ENCODE measurements at places on chromosomes 1 and 21. TPM values are rescaled to one million over a fixed set of nuclear protein-coding genes. Genes with fewer than 3 reads are reported as not detected.
A peak's percentile ranks its signal among the peaks of the same experiment; 100 is the strongest.

DNA sequence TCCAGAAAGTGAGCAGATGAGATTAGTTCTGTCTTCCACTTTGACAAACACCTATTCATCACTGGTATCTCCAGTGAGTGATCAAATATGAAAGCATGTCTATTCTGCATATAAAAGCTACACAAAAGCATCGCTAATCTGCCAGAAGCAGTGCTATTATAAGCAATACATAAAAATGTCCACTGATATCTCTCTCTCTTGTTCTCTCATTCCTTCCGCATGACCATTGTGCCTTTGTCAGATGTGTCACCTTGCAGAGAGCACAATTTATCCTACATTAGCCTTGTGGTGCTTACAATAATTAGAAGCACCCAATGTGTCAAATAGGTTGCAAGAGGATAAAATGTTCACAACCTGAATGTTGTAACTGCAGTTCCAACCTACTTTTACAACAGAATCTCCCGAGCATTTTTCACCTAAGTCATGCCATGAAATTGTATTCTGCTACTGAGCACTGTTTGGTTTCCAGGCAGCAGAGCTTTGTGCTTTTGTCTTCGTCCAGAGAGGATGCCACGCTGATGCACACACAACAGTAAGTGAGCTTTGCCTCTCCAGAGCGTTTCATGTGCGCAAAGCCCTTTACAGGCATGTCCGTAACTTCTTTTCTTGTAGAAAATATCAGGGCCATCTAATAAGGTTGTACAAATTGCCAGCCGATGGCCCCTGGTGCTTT is 198.7 kb upstream of the PLD5 start:
- no peak for DNase-seq
- H3K4me1 ChIP-seq = no peaks in the 10 kb centered on the region
- H3K27ac ChIP-seq = no peak overlapping the region

The KRTAP7-1 gene
- not detected for total RNA-seq

The RGS8 gene
- not detected for total RNA-seq

GRCh38 chr1:10639775-10640578 is 156.5 kb downstream of the CASZ1 start:
- no peak for DNase-seq
- H3K27ac ChIP-seq = peak overlapping the region; percentile 25
- no peak overlapping the region for H3K4me3 ChIP-seq
- H3K4me1 ChIP-seq = peaks cover 41% of the 10 kb centered on the region

DNA sequence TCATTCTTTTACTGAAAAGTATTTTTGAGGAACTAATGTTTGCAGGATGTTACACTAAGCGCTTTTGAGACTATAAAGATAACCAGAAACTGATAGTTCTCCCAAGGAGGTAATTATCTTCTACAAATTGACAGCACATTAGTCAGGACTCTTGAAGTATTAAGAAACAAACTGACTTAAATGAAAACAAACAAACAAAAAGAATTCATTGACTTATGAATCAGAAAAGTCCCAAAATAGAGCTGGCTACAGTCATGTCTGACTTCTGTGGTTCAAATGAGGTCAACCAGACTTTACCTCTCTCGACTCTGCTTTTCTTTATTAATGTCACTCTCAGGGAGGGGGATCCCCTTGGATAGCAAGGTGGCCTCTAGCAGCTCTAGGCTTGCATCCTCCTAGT is 296.8 kb downstream of the TPR start:
- no peak for DNase-seq
- H3K27ac ChIP-seq = no peak overlapping the region
- H3K27me3 ChIP-seq = no peaks in the 10 kb centered on the region
- H3K36me3 ChIP-seq = no peaks in the 10 kb centered on the region
- H3K4me1 ChIP-seq = no peaks in the 10 kb centered on the region

GRCh38 chr21:33155422-33155821 is 74.3 kb upstream of the IFNAR2 start:
- H3K4me3 ChIP-seq = no peak overlapping the region
- H3K27ac ChIP-seq = no peak overlapping the region
- H3K27me3 ChIP-seq = no peaks in the 10 kb centered on the region
- DNase-seq = no peak
- H3K36me3 ChIP-seq = no peaks in the 10 kb centered on the region
- H3K4me1 ChIP-seq = no peaks in the 10 kb centered on the region

The NMNAT2 gene
- 40.0 TPM for total RNA-seq

DNA sequence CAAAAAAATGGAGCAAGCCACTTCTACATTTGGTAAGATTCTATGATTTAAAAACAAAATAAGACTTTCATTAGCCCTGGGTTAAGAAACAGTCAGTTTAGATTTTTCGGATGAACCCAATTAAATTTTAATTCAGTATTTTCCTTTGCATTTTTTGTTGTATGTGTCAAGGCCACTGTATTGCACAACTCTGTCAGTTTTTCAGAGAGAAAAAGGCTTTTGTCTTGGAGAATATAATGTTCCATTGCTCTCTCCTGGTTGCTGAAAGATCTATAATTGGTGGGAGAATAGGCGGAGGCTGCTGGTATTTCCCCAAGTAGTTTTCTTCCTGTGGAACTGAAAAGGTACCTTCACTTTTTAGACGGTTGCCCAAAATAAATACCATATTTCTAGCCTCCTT is 84.6 kb downstream of the NEGR1 start:
- no peak for DNase-seq
- no peaks in the 10 kb centered on the region for H3K36me3 ChIP-seq
- H3K27me3 ChIP-seq = no peaks in the 10 kb centered on the region
- no peak overlapping the region for H3K4me3 ChIP-seq

The NUDT4B gene
- total RNA-seq = 88.6 TPM

- peaks cover 39% of the 10 kb centered on the region for H3K36me3 ChIP-seq
- no peak for DNase-seq
- H3K27me3 ChIP-seq = no peaks in the 10 kb centered on the region
- peaks cover 19% of the 10 kb centered on the region for H3K4me1 ChIP-seq
- H3K4me3 ChIP-seq = no peak overlapping the region
Observed at GRCh38 chr1:168243636-168244212, 17.9 kb downstream of the SFT2D2 start.

DNA sequence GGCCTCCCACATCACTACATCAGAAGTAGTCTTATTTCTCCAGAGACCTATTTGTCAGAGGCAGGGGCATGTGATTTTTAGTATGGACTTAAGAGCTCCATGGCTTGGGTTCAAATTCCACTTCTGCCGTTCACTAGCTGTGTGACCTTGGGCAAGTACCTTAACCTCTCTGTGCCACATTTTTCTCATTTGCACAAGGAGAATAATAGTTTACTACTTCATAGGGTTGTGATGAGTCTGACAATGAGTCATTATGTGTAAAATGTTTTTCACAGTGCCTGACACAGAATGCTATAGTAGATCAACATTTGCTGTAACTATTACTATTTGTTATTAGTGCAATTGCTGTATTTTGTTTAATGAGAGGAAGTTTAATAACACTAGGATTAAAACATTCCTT is 200.6 kb downstream of the PRDM2 start:
- no peak overlapping the region for H3K27ac ChIP-seq
- H3K36me3 ChIP-seq = no peaks in the 10 kb centered on the region
- H3K27me3 ChIP-seq = no peaks in the 10 kb centered on the region
- no peak for DNase-seq
- no peak overlapping the region for H3K4me3 ChIP-seq

DNA sequence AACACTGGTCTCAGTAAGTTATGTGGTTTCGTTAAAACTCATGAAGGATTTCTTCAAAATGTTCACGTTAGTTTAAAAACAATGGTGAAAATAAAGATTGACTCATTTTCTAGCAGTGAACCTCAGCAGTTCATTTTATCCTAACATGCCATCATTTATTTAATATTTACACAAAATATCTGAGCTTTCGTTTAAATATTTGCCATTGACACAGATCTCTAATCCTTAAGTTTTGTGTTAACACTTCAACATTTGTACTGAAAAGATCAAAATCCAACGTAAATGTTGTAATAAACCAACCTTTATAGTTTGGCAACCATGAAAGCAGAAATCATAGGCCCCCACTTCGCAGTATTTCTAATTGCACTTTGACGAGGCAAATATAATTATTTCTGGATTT is 1129.5 kb downstream of the PLA2G4A start:
- no peak for DNase-seq
- no peak overlapping the region for H3K4me3 ChIP-seq
- H3K4me1 ChIP-seq = no peaks in the 10 kb centered on the region

- no peaks in the 10 kb centered on the region for H3K27me3 ChIP-seq
- no peak within 1 kb of the TSS for H3K27ac ChIP-seq
- H3K36me3 ChIP-seq = no peaks in the 10 kb centered on the region
Observed at GRCh38 chr21:30480145-30480544, at the start of gene KRTAP19-1. TSS of gene KRTAP19-1 (minus strand) at chr21:30480367. CDS start at chr21:30480317, 50 bp downstream.

DNA sequence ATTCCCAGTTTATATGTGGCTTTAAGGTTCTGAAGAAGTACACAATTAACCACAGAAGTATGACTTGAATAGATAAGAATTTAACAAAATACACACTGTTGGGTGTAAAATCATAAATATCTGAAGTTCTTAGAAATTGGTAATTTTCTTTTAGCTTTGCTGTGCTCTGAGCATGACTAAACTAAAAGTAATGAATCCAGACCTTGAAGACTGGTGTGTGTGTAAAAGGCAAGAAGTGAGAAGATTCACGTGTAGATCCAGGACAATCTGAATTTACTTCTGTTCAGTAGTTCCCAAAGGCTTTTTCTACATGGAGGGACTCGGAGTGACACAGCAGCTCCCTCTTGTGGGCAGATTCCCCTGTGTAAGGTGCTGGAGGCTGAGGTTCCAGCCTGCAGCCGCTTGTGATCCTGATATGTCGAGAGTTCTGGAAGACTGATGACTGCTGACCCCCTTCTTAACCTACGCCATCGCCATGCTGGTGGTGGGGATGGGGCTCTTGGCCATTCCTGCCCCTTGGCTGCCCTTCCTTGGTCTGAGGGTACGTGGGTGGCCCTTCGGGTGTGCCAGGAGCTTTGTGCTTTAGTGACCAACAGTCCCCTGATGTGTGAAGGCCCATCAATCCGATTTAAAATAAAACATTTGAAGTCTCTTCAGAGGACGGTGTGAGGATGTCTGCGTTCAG is 62.7 kb downstream of the ADARB1 start:
- no peak overlapping the region for H3K4me3 ChIP-seq
- H3K27ac ChIP-seq = no peak overlapping the region
- peaks cover 36% of the 10 kb centered on the region for H3K4me1 ChIP-seq

The MROH9 gene
- not detected for total RNA-seq

- no peaks in the 10 kb centered on the region for H3K4me1 ChIP-seq
- DNase-seq = no peak
- H3K27ac ChIP-seq = no peak overlapping the region
- H3K36me3 ChIP-seq = no peaks in the 10 kb centered on the region
- no peaks in the 10 kb centered on the region for H3K27me3 ChIP-seq
- H3K4me3 ChIP-seq = no peak overlapping the region
Observed at GRCh38 chr1:189496768-189497167, 980.9 kb downstream of the BRINP3 start.

The GJA4 gene
- total RNA-seq = 31.6 TPM

DNA sequence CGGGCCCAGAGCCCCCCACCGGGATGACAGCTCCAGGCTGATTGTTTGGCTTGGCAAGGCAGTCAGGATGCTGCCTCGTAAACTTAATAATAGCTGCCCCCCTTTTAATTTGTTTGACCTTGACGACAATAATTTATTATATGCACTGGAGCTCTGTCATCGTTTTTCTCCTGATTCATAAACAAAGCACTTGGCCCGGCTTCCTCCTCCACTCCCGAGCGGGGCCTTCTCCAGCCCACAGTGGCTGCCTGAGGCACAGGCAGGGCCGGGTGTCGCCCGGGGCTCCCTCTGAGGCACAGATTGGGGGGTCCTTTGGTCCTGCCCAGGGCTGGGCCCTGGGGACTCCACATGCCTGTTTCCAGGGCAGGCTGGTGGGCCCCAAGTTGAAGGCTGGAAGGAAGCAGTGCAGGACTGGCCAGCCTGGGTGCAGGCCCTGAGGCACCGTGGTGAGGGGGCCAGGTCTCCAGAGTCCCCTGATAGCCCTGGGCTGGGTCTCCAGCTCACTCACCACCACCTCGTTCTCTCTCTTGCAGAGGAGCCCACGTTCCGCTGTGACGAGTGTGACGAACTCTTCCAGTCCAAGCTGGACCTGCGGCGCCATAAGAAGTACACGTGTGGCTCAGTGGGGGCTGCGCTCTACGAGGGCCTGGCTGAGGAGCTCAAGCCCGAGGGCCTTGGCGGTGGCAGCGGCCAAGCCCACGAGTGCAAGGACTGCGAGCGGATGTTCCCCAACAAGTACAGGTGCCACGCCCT is 52.0 kb upstream of the ARHGEF16 start:
- no peak overlapping the region for H3K27ac ChIP-seq
- no peaks in the 10 kb centered on the region for H3K36me3 ChIP-seq
- no peak for DNase-seq
- H3K27me3 ChIP-seq = no peaks in the 10 kb centered on the region

The CACNA1S gene
- total RNA-seq = not detected

DNA sequence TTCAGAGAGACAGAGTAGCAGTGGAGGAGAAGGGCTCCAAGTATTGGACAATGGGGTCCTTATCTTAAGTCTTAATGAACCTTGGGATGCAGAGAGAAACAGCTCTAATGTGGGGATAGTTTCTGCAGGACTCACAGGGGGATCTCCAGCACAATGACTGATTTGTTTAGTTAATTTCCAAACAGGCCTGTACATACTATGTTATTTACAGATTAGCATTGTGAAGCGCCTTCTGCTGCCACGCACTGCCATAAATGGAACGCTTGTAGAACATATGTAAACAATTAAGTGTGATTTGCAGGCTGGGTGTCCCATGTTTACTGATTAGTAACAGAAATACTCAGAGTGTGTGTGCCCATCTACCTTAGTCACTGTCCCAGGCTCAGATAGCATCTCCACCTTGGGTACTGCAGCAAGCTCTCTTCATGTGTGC is 56.1 kb downstream of the NTPCR start:
- H3K27me3 ChIP-seq = no peaks in the 10 kb centered on the region
- H3K4me1 ChIP-seq = no peaks in the 10 kb centered on the region
- DNase-seq = peak; percentile 4

DNA sequence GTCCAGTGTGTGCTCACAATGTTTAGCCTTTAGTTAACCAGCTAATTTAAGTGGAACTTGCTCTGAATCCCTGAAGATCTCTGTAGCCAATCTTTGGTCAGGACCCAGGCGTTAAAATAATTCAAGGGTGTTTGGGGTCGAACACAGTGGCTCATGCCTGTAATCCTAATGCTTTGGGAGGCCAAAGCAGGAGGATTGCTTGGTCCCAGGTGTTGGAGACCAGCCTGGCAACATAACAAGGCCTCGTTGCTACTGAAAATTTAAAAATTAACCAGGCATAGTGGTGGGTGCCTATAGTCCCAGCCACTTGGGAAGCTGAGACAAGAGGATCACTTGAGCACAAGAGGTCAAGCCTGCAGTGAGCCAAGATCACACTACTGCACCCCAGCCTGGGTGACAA is 94.3 kb downstream of the ITSN1 start:
- H3K36me3 ChIP-seq = peaks cover 12% of the 10 kb centered on the region
- no peak overlapping the region for H3K27ac ChIP-seq
- DNase-seq = no peak
- no peaks in the 10 kb centered on the region for H3K4me1 ChIP-seq
- no peaks in the 10 kb centered on the region for H3K27me3 ChIP-seq

- H3K4me1 ChIP-seq = no peaks in the 10 kb centered on the region
- H3K36me3 ChIP-seq = no peaks in the 10 kb centered on the region
- H3K4me3 ChIP-seq = no peak overlapping the region
- DNase-seq = no peak
- H3K27me3 ChIP-seq = no peaks in the 10 kb centered on the region
- H3K27ac ChIP-seq = no peak overlapping the region
Observed at GRCh38 chr1:157691285-157691920, 9.2 kb downstream of the FCRL3 start.

- no peaks in the 10 kb centered on the region for H3K36me3 ChIP-seq
- no peak for DNase-seq
- no peaks in the 10 kb centered on the region for H3K4me1 ChIP-seq
- no peak overlapping the region for H3K27ac ChIP-seq
- no peak overlapping the region for H3K4me3 ChIP-seq
- no peaks in the 10 kb centered on the region for H3K27me3 ChIP-seq
Observed at GRCh38 chr1:210688512-210689234, 360.0 kb downstream of the HHAT start.

Measured in right atrium auricular region (tissue), 2 donors.